ENCODE measurements at places on chromosomes 2 and 18.

DNA sequence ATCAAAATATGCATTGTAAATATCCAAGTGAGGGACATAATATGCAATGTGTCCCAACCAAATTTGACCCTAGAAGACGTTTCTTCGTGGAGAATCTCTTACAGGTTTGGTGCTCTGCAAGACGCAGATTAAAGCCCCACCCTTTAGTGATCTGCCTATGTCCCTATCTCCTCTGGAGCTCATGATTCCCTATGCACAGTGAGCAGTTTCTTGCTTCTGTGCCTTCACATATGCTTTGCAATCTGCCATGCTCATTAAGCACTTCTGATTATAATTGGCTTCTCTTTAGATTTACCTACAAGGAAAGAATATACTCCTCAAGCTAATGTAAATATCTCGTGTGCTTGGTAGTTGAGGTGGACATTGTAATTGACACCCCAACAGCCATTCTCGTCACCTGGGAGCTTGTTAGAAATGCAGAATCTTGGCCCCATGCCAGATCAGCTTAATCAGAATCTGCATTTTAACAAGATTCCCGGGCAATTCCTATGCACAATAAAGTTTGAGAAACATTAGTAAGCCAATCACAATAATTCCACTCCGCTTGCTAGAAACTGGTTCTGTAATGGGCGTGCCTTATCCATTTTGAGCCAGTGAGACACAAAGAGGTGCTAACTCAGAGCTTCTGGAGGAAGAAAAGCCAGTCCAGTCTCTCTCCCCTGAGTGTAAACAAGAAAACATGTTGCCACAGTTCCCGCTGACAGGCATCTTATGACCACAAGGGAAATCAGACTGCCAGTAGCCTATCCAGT is 2.8 kb upstream of the PUM2 start:
- DNase-seq = no peak

GRCh38 chr18:63054901-63055584 is 264.5 kb downstream of the BCL2 start:
- DNase-seq = no peak

- no peak for DNase-seq
Measured at GRCh38 chr18:57942493-57942892, 101.5 kb upstream of the NEDD4L start.

- no peak for DNase-seq
Measured at GRCh38 chr18:27966881-27967280, 210.0 kb downstream of the CDH2 start.

GRCh38 chr2:195694553-195694952 is 37.5 kb downstream of the SLC39A10 start:
- DNase-seq = no peak

- no peak for DNase-seq
Measured at GRCh38 chr18:56568986-56569385, 69.4 kb downstream of the TXNL1 start.

GRCh38 chr2:43402452-43402937 is 176.1 kb upstream of the ZFP36L2 start:
- DNase-seq = no peak

Measured in T-helper 17 cell (primary cell).